Stimulated activated CD4-positive, alpha-beta T cell treated with anti-CD3 and anti-CD28 coated beads, TNF-alpha, amount 100 ng/mL, for 1 hour (primary cell): ENCODE measurements at places on chromosomes 7 and 10.

DNA sequence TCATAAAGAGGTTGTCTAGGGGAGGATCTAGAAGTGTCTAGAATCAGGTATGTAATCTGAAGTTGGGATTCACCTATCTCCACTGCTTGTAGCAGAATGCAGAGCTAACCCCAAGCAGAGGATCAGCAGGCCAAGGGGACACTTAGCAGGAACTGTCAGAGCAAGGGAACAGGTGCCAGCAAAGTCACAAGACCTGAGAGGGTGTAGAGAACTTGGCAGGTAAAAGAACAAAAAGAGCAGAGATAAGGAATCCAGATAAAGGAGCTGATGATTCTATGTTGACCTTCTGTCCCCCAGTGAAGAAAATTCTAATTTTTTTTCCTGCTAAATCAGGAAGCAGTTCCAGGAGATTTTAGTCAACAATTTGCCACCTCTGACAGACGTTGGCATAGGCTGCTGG lies 91.4 kb upstream of the CCDC71L start:
- DNase-seq, result no peak

DNA sequence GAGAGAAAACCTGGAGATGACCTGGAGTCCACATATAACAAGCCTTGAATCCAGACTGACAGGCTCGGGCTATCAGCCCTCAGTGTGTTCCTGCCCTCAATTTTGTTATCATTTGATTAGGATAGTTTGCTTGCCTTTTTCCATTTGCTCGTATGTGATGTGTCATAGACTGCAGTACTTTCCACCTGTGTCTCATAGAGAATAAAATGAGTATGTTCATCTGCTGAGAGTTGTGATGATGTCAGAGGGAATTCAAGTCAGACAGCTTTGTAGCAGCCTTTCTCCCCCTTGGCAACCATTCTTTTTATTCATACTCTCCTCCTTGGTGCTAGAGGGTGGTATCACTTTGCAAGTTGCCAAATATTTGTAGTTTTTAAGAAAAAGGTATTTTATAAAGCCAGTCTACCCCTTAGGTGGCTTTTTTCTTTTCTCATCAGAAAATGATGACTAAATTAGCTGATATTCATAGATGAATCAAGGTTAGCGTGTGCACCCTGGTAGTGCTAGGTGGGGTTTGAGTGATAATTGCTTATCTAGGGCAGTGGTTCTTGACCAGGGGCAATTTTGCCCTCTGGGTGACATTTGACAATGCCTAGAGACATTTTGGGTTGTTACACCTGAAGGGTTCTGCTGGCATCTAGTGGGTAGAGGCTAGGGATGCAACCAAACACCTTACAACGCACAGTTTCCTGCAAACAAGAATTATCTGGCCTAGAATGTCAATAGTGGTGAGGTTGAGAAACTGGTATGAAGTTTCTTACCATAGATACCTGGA lies 5.4 kb downstream of the SGPL1 start:
- no peak for DNase-seq

GRCh38 chr10:71807557-71808510 lies 34.5 kb upstream of the VSIR start:
- DNase-seq, result no peak

- DNase-seq, result no peak
These were observed 7.6 kb downstream of the STARD3NL start for GRCh38 chr7:38185395-38186307.

GRCh38 chr7:20952916-20953315 lies 166.2 kb upstream of the SP8 start:
- no peak for DNase-seq

GRCh38 chr10:104577861-104578521 lies 63.1 kb upstream of the SORCS3 start:
- DNase-seq, result no peak

DNA sequence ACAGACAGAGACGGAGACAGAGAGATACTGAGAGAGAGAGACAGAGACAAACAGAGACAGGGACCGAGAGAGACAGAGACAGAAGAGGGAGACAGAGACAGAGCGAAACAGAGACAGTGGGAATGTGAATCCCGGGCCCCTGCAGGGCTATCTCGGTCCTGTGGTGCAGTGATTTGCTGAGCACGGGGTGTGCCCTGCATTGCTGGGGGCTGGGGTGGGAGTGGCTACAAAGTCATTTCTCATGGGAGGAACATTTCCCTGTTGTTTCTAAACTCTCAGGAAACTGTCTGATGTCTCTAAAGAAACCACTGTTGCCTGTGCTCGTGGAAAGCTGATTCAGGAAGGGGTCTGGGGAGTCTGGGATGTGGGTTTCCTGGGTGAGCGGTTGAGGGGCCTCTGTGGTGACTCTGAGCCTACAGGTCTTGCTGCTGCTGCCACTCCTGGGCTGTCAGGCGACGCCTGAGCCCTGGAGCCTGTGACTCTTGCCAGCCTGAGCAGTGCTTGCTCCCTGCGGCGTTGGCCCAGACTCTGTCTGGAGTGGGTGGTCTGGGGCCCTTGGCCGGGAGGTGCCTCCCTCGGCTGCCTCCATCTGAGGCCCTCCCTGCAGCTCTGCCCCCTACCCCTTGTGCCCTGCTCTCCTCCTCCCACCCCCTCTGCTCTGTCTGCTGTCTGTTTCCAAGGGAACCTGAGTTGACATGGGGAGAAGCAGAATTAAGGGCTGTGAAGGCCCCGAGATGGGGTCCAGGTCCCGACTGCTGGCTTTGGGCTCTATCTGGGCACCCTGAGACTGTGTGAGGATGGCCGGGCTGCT lies 292.0 kb downstream of the WDR37 start:
- no peak for DNase-seq

- DNase-seq, result no peak
These were observed 32.6 kb downstream of the PIP4K2A start for GRCh38 chr10:22681783-22682183.

DNA sequence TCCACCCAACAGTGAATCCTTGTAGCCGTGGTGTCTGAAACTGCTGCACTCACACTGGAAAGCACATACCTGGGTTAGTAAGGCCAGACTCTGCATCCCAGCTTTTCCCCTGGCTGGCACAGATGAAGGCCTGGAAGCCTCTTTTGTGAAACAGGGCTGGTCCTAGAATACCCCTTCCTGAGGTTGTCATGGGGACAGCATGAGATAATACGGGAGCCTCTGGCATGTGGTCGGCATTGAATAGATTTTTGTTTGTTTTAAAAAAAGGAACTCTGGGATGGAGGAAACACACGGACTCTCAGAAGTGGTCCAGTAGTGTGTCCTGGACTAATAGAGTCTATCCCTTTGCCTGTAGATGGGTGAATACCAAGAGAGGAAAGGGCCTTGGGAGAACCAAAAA lies 129.7 kb downstream of the TMEM178B start:
- DNase-seq, result no peak

- DNase-seq, result no peak
These were observed 41.6 kb downstream of the ABLIM1 start for GRCh38 chr10:114616516-114616915.

DNA sequence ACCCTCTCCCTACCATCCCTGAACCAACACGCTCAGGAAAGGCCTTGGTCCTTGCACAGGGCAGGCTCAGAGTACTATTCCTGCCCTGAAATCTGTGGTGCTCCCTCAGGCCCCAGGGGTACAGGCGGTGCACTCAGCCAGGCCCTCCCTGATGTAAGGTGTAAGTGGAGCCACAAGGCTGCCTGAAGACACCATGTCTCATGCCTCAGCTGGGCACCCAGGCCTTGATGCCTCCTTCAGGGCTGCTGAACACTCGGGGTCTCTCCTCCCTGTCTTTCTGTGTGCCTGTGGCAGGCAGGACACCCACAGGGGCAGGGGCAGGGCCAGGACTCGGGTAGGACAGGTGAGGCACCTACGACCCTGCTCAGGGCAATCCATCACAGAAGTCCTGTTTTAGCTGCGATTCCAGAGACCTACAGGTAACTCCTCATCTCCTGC lies 22.9 kb upstream of the ANTXRL start:
- DNase-seq, result no peak

- no peak for DNase-seq
These were observed 227.2 kb upstream of the PITRM1 start for GRCh38 chr10:3399756-3400155.

DNA sequence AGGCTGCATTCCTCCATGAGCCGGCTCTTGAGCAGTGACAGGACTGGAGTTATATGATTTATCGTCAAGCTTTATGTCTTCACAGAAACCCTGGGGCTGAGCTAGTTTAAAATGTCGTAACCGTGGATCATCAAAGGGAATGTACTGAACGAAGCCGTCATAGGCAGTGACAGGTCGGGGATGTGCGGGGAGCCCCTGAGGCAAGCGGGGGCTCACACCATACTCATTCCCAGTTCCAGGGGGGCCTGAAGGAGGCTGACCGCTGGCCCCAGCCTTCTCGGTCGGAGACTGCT lies 30.7 kb downstream of the JCAD start:
- DNase-seq, result no peak

- no peak for DNase-seq
These were observed 95.5 kb upstream of the RNF32 start for GRCh38 chr7:156544919-156545715.

DNA sequence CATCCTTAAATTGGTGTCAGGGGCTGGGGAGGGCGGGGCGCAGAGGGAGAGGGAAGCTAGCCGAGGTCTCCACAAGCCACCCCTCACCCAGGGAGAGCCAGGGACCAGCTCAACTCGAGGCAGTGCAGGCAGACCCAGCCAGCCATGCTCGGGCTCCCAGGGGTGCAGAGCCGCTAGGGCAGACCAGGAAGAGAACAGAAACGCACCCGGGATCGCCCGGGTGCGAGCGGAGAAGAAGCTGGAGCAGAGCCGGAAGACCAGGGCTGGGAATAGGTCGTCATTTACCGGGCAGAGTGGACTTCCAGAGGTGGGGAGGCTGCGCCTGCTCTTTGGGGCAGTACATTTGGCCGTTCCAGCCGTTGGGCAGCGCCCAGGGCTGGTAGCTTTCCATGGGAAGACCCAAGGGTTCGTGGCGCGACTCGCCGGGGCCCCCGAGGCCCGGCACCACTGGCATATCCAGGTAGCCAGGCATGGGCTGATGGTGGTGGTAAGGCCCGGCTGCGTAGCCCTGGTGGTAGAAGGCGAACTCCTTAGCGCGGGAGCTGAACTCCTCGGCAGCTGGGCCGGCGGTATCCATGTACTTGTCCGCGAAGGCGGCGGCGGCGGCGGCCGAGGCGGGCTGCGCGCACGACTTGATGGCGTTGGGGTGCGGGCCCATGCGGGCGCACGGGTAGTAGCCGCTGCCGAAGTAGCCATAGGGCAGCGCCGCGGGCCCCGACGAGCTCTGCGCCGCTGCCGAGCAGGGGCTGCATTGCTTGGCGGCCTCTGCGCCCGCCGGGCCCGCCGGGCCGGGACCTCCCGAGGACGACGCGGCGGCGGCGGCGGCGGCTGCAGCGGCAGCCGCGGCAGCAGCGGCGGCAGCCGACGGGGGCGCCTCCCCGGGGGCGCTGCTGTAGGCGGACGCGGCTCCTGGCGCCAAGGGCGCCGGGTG lies 755 bp downstream of the HOXA13 start:
- DNase-seq, result no peak

DNA sequence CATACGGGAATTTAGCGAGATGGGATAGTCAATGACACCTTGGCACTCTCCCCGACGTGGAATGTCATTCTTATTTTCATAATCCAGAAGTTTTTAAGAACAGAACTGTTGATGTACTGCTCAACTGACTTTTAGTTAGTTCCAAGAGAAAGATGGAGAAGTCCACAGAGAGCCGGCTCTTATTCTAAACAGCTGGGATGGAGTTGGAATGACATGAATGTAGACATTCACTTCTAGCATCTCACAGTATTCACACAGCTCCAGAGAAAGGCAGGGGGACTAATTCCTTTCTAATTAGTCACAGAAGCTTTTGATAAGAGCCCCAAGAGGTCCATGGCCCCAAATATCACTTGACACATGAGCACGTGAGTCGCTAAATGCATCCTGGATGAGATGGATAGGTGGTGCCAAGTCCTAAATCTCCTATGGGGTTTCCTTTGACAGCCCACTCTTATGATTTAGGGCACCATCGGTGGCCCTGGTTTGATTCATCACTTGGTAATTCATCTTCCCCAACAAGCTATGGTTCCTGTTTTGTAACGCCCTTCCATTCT lies 420.3 kb upstream of the AUTS2 start:
- no peak for DNase-seq

DNA sequence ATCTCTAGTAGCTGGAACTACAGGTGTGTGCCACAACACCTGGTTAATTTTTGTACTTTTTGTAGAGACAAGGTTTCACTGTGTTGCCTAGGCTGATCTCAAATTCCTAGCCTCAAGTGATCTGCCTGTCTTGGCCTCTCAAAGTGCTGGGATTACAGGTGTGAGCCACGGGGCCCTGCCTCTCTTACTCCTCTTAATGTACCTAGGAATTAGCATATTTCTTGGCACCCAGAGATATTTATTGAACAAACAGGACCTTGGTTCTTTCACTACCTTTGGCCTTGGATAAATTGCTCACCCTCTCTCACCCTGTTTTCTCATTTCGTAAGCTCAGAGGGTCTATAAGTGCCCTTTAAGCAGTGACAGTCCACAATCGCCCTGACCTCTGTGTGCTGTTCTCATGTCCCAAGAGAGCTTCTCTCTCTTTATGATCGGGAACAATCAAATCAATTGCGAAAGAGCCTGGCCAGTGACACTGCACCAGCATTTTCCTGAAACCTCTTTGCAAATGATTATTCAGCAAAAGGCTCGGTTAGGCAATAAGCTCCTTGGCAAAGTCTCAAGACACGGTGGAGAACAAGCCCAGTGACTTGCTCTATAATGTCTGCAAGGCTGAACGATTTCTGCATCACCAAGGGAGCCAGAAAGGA lies 117.7 kb downstream of the APBB1IP start:
- no peak for DNase-seq

DNA sequence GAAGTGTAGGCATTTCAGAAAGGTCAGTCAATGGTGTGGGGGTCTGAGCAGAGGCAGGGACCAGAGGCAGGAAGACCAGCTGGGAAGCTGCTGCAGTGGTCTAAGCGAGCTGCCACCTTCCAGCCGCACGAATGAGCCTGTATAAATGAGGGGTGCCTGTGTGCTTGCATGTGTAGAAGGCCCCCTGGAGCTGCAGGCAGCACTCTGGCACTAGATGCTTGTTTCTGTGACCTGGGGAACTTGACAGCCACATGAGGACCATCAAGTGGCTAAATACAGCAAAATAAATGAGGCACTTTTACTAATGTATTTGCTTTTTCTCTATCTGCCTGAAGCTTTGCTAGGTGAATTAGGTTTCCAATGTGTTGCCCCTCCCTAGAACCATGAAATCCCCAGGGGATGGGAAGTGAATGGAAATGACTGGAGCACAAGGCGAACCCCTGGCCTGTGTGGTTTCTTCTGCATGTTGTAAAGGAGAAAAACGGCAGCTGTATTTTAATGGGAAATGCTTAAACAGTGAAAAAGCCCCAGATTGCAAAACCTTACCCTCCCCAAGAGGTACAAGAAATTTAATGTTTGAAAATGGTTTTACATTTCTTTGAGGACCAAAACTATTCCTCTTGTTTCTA lies 57.7 kb downstream of the PYROXD2 start:
- DNase-seq, result no peak

GRCh38 chr10:102970562-102971340 lies 52.7 kb downstream of the CNNM2 start:
- DNase-seq, result no peak

- DNase-seq, result no peak
These were observed 212.7 kb upstream of the PHYHIPL start for GRCh38 chr10:58963723-58964124.

DNA sequence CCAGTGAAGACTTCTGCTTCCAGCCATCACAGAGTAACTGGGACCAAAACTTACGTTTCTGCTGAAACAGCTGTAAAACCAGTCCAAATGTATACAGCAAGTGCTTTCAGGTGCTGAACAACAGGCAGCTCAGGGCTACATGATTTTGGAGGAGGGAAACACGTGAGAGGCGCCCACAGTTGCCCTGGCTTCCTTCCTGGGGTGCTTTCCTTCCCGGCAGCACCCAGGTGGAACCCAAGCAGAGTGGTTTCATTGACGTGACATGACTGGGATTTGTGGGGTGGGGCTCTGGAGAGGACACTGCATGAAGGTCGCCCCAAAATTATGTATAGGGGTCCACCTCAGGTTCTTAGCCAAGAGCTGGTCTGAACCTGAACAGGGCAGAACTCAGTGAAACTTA lies 34.2 kb downstream of the IL2RA start:
- no peak for DNase-seq
